ENCODE measurements at places on chromosomes 6 and 20.

DNA sequence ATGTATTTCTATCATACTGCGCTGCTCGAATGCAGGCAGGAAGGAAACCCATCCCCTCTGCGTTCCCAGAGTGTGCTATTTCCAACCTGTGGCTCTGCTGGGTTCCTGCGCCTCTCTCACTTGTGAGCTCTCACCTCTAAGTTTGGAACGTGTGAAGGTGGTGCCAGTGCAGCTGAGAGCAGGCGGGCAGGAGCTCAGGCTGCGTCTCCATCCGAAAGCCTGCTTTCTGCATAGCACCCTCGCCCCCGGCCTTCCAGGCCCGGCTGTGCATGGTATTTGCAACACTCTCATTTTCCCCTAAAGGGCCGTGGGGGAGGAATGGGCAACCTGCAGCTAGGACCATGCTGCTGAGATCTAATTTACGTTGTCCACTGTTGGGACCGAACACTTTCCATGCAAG, 288.0 kb upstream of the TSHZ2 start:
- no peak for DNase-seq

DNA sequence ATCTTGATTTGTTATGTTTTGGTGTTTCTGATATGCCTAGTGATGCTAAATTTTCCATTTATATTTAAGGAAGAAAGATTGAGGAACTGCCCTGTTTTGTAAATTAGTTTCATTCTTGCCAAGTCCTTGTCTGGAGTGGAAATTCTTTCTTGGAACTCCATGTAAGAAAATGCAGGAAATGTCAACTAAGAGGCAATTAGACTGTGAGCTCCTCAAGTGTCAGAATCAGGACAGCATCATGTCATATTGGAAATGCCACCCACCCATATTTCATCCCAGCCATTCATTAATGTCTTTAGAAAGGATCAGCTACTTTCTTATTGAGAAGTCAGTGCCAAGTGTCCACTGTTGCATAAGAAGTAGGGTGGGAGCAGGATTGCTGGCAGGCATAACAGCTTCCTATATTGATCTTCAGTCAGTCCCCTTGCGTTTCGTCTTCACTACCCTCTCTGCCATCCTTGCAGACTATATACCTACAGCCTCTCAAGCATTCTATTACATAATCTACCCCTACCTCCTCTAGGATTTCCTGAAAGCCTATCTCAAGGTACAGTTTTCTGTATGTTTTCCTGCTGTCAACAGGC, 42.4 kb downstream of the HAO1 start:
- DNase-seq = no peak

DNA sequence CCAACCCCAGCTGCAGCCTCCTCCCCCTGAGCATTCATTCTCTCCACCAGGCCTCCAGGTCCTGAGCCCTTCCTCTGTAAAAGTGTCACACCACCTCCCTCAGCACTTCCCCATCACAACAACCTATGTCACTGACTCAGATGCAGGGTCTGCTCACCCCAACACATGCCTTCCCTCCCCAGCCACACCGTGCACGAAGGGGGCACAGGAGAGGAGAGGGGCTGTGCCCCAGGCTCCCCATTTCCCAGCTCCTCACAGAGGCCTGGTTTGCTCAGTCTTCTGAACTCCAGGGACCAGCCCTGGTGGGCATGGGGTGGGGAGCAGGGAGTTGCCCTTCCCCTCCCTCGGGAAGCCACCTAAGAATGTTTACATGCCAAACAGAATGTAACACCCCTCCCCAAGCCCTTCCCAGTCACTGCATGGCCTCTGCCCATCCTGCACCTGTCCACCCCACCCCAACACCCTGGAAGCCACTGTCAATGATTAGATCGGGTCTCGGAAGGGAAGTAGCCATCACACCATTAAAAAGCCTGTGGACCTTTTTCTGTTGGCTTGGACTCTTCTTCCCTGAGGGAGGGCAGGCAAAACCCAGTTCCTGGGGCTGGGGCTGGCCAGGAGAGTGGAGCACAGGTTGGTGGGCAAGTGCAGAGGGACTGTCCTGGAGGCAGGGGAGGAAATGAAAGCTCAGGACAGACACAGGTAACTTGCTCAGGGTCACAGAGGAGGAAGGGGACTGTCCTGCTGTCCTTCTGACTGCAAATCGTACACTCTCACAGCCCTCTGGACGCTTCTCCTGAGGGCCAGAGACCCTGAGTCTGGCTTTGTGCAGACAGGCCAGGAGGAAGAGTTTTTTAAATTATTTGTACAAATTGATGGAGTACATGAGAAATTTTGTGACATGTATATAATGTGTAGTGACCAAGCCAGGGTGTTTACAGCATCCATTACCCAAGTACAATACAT, 10.1 kb upstream of the SLC22A7 start:
- DNase-seq = no peak

DNA sequence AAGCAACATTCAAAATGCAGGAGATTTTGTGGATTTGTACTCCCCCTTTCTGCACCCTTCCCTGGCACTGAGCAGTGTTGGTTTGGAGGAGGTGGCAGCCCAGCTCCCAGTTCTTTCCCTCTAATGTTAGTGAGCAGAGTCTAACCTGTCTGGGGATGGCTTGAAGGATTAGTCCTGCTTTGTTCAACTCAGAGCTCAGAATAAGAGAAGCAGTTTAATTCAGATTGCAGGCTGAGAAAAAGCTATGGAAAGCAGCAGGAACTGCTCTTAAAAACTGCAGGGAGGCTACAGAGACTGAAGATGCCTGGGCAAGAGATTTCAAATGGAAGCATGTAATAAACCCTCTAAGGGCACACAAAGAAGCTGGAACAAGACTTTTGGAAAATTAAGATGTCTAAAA, 223.4 kb upstream of the GGTLC1 start:
- no peak for DNase-seq

GRCh38 chr6:113707194-113707593, 150.0 kb upstream of the MARCKS start:
- no peak for DNase-seq

- DNase-seq = no peak
Measured at GRCh38 chr6:41858703-41859102, 36.5 kb downstream of the USP49 start.
